ENCODE measurements at places on chromosomes 6 and 20.

- no peak for DNase-seq
Observed at GRCh38 chr6:61833176-61833755, 452.8 kb downstream of the KHDRBS2 start.

GRCh38 chr6:157608221-157609075 is 214.6 kb upstream of the SNX9 start:
- no peak for DNase-seq

DNA sequence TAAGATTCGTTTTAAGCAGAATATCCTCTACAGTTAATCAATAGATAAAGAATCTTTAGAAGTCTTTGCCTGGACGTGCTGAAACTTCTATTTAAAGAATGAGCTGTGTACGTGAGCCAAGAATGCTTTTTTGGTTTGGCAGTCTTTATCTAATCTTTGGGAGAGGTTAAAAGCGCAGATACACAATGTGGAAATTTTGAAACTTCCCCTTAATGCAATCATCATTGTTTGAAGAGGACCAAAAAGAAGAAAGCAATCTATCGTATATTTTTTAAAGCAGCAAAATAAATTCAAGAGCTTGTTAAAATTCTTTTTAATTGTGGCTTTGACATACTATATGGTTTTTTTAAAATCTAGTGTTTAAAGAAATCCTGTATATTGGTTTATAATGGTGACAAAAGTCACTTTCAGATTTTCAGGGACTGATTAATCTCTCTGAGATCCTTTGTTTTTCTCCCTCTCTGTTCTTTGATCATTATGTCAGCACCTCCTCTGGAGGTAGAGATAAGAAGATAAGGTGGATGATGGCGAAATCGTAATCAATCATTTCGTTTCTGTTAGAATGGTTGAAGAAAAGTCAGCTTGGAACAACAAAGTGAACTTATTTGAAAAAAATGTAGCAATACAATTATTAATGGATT is 92.1 kb upstream of the FAM184A start:
- DNase-seq = peak; percentile 69

GRCh38 chr6:90414352-90414751 is 117.7 kb upstream of the BACH2 start:
- DNase-seq = no peak

DNA sequence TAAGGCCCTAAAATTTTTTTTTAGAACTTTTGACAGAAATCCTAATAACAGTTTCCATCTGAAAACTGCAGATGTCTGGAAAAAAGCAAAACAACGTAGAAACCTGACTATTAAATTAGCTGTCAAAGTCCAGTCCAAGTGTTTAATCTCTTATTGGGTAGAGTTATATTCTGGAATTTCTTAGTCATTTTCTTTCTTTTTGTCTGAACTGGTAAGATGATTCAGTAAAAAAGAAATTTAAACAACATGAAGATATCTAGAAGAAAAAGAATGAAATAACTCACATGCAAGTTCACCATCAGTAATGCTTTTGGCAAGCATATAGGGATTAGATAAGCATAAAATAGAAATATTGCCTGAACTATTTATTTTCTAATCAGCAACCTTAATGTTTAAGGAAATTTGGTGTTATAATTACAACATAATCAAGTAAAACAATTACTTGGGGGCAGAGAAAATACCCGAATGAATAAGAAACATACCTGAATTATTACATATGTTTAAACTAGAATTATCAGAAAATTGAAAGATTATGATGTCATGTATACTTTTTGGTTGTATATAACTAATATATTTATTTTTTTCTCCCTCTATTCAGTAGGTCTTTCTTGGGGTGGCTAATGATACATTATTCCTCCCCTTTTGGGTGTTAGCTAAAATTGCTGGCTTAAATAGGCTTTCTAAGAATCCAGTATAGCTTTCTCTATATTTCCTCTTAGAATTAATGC is 51.1 kb downstream of the FAM83B start:
- no peak for DNase-seq

- DNase-seq = no peak
Observed at GRCh38 chr6:35043381-35044130, 97.6 kb downstream of the TCP11 start.

DNA sequence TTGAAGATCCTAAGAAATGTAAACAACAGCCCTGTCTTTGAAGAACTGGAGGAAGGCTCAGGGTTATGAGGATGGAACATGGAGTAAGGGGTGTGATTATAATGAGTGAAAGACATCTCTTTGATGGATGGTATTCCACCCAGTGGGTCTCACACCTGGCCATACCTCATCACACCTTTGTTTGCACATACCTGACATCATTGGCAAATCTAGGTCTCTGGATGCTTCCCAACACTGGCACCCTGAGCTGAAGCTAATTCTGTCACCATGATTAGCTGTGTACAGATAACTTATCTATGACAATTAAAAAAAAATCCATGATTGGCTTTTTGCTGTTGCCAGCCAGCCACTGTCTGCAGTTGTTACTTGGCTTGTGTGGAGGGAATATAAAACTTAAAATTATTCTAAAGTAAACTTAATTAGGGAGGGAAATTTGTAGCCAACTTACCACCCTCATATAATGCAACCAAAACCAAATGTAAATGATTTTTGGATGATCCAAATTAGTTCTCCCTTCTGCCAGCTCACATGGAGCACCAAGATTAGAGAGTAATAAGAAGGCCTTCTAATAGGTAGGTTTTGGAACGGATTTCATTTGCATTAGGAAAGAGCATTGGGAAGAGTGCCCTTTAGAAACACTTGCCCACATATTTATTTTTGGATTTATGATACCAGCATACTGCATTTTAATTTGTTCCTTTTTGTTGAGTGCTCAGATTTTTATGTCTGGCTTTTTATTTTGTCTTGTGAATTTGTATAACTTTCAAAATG is 249.5 kb downstream of the SOX4 start:
- DNase-seq = no peak

DNA sequence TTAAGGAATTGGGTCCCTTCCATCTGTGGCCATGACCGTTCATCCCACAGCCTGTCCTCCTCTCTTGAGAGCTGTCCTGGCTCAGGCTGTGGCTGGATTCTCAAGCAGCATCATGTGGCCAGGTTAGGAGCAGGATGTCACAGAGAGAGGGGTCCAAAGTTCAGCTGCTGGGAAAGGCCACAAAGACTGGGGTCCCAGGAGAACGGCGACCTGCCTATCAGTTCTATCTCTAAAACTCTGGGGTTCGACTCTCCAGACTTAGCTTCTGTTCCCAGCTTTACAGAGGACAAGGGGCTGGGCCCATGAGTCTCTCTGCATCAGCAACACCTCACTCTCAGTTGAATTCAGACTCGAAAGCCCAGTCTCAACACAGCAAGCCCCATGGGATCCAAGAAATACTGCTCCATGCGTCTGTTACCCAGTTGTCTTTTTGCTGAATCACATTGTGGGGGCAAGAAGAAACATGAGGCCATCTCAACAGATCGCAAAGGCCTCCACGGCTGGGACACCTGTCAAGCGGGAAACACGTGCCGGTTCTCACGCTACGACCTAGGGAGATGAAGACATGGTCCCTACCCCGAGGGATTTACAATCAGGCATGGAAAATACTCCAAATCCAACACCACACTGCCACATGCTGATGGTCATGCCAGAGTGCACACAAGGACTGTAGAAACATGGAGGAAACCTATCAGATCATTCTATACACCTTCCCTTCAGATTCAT is 95.4 kb downstream of the SLC22A23 start:
- DNase-seq = no peak

DNA sequence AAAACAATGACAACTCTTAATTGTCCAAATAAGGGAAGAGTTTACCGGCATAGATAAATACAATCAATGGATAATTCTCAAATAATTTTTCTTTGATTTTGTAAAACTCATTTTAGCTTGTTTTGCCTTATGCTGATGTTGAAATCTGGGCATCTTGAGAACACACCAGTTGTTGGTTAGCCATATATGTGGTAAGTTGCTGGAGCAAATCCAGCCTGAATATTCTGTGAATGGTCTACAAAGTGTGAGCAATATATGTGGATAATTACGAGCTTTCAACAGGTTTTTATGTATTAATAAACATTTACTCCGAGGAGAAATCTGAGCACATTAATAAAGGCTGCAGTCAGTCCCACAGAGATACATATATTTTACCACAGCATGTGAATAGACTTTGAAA is 423.6 kb downstream of the BCKDHB start:
- no peak for DNase-seq

DNA sequence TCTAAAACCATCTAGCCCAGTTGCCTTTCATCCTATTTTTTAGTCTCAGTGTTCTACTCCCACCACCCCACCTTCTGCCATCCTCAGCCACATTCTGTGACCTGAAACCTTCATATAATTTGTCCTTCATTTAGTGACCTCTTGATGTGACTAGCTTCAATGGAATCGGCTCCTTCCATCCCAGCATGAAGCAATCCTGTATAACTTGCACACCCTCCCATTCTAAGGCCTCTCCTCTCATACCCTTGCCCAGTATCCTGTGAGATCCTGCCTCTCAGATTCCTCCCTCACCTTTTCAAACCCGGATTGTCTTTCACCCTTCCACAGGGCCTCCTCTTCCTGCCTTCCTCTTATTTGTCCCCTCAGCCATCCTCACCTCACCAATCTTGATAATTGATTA is 3.1 kb downstream of the ZNF76 start:
- no peak for DNase-seq

DNA sequence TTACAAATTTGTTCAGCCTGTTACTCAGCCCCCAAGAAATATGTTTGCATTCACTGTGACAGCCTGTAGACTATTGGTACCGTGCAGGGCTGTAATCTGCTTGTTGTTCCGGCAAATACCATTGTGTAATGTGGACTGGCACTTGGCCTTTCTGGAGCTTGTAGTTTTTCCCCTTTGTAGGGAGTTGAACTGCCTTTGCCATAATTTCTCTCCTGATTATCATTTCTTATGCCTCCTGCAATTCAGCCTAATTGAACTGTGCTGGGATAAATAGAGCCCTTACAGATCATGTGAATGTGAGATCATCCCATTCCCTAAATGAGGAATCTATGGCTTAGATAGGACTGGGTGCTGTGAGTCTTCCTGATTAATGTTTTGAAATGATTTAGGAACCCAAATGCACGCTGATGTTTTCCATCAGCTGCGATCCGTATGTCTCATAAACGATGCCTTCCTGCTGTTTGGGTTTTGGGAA is 185.1 kb downstream of the JARID2 start:
- DNase-seq = no peak

GRCh38 chr6:18465410-18466154 is 78.4 kb downstream of the RNF144B start:
- no peak for DNase-seq

GRCh38 chr6:132298344-132298949 is 102.8 kb downstream of the MOXD1 start:
- DNase-seq = peak; percentile 78

DNA sequence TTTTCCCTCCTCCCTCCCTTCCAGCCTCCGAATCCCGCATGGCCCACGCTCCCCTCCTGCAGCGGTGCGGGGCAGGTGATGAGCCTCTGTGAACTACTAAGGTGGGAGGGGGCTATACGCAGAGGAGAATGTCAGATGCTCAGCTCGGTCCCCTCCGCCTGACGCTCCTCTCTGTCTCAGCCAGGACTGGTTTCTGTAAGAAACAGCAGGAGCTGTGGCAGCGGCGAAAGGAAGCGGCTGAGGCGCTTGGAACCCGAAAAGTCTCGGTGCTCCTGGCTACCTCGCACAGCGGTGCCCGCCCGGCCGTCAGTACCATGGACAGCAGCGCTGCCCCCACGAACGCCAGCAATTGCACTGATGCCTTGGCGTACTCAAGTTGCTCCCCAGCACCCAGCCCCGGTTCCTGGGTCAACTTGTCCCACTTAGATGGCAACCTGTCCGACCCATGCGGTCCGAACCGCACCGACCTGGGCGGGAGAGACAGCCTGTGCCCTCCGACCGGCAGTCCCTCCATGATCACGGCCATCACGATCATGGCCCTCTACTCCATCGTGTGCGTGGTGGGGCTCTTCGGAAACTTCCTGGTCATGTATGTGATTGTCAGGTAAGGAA is at the start of gene OPRM1:
Gene OPRM1 (plus strand): TSS at position 10 of the 612 bp plus-strand sequence. CDS start 305 bp downstream, at position 315.
- peak; percentile 20 for DNase-seq

- peak; percentile 81 for DNase-seq
Observed at GRCh38 chr6:3022765-3023662, 23.3 kb downstream of the NQO2 start.

DNA sequence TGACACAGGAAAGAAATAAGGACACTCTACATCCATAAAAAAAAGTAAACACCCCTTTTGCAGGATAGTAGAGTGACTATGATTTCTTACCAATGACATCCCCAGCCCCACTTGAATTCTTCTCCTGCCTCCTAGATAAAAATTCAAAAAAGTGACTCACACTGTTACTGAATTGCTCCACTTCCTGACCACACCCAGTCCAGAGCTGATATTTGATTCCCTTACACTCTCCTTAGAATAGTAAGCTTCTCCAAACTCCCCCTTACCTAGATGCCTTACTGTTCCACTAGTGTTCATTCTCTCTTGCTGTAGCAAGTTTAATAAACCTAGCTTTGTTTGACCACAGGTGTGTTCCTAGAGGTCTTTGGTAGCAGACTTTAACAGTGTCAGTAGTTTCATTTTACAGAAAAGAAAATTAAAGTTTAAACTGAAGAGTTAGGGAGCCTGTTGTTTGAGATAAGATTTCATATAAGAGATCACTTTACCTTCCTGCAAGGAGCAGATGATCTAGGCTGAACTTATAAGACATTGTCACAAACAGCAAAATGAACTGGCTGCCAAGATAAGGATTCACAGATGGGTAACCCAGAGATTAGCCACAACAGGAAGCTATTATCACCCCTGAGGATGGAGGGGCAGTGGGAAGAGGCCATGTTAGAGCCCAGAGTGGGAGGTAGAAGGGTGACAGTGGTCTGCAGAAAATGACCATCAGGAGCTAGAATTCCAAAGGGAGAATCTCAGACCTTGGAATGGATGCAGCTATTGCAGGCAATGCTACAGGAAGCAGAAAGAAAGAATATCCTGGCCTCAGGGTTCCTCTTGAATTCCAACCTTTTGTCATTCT is 28.4 kb upstream of the BTN3A2 start:
- peak; percentile 88 for DNase-seq

GRCh38 chr20:1397710-1398109 is 4.9 kb upstream of the FKBP1A start:
- peak; percentile 31 for DNase-seq

GRCh38 chr20:22368235-22368634 is 216.1 kb downstream of the FOXA2 start:
- peak; percentile 14 for DNase-seq
